ENCODE measurements at places on chromosomes 7 and 10.

DNA sequence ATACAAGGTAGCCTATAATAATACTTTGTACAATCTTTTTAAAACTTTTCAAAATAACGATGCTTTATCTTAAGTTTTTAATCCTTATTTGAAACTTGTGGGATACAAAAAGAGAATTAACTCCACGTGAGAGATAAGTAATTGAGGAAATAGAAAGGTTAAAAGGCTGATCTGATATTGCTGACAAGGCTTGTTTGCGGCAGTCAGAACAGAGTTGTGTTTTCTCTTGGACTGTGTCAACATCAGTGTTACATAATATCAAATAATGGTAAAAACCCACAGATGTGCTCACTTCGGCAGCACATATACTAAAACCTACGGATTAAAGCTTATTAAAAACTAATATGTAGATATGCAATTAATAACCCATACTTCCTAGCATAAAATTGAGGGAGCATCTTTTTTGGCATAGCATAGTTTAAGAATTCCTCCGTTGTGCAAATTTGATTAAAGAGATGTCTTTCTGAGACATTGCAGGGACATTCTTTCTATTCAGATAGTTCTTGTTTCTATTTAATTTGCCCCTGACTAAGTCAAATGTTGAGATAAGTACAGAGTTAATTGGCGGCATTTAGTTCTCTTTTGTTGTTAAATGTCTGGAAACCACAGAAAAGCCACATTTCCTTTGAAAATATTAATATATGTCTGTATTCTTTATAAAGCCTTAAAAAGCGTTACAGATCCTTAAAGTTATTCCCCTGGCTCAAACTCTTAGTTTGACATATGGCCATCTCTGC, 63.3 kb downstream of the FAM185A start:
- no peak for DNase-seq

GRCh38 chr7:112173568-112173905, 32.7 kb downstream of the DOCK4 start:
- no peak for DNase-seq

- no peak for DNase-seq
Observed at GRCh38 chr10:86363184-86363832, 3.3 kb downstream of the GRID1 start.

GRCh38 chr10:5818894-5819293, 5.7 kb upstream of the GDI2 start:
- DNase-seq, result no peak

DNA sequence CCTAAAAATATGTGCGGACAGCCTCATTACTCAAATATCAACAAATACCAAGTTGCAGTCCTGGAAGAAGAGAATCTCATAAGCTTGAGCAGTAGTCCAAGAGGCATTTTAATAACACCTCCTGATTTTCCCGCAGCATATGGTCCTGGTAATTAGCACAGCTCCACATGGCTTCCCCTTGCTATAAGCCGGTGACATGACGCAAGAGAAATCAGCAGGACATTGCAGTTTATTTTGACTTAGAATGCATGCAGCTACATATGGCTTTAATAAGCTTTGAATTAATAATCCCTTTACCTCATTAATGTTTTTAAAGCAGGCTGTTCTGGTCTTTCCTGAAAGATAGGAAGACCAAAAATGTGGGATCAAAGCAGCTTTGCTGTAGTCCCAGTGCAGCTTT, 137.6 kb downstream of the RAMP3 start:
- no peak for DNase-seq

- no peak for DNase-seq
Observed at GRCh38 chr7:95619921-95620320, 23.6 kb upstream of the PDK4 start.
